ENCODE measurements at places on chromosomes 7 and 10.
A peak's percentile ranks its signal among the peaks of the same experiment; 100 is the strongest.

DNA sequence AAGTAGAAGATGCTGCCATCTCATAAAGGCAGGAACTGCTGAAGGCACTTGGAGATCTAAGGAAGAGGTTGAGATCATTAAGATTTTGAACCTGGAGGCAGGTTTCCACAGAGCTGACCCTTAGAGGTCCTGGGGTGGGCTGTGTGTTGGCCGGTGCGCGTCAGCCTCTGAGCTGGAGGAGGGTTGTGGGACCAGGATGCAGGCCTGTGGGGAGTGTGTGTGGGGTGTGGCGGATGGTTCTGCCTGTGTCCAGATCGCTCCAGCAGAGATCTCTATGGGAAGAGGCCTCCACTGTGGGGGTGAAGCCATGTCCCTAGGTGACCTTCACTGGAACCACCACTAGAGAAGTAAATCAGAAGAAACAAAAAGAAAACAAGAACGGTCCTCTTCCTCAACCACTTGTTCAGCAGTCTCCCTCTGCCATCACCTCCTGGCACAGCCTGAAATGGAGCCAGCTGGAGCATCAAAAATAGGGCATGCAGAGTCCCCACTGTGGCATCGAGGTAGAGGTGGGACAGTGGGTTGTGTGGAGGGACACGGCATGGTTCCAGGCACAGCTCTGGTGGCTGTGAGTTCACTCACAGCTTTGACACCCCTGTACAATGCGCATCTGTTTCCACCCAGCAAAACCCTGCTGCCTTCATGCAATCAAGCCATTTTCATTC lies 453.8 kb downstream of the TCERG1L start:
- DNase-seq: no peak

GRCh38 chr10:126690534-126690933 lies 20.0 kb upstream of the C10orf90 start:
- no peak for DNase-seq

DNA sequence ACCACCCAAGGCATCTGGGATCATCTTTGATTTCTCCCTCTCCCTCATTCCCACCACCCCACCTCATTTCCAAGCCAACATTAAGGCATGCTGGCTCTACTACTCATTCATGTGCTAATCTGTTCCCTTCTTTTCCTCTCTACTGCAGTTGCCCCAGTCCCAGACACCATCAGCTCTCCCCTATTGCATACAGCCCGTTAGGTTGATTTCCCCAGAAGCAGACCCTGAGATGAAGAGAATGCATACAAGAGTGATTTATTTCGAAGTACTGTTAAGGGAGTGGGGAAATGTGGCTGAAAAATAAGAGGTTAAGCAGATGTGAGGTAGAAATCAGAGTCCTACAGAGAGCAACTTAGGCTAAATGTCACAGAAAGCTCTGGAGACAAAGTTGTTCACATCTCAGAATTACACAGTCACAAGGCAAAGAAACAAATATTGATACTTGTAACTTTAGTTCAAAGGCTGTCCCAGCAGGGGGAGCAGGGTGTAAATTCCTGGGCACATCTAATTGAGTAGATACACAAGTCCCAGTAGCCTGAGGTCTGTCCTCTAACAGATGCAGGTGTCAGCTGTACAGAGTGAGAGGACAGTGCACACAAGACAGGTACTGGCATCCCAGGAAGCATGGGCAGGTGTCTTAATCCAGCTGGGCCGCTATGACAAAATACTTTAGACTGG lies 20.9 kb downstream of the AKR1D1 start:
- peak; percentile 77 for DNase-seq

- DNase-seq: peak; percentile 22
Measured at GRCh38 chr7:106009503-106010226, 46.6 kb downstream of the CDHR3 start.

DNA sequence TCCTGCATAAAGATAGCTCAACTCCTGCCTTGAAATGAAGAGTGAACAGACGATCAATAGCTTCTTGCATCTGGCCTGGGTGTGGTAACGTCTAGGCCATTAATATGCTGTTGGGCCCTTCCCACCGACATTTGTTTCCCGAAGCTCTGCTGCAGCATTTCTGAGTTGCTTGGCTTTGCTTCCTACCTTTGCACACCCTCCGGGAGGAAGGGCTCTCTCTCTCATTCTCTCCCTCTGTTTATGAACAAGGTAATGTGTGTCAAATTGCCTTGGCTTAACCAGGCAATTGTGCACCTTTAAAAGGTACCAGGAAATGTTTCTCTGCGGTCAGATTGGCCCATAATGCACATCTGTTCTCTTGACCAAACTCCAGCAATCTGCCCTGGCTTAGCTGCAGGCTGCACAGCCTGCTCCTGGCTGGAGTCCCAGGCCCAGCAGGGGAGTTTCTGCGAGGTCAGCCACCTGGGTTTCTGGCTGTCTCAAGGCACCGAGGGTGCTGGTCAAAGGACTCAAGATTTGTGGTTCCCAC lies 223.7 kb downstream of the SNX10 start:
- DNase-seq: no peak

DNA sequence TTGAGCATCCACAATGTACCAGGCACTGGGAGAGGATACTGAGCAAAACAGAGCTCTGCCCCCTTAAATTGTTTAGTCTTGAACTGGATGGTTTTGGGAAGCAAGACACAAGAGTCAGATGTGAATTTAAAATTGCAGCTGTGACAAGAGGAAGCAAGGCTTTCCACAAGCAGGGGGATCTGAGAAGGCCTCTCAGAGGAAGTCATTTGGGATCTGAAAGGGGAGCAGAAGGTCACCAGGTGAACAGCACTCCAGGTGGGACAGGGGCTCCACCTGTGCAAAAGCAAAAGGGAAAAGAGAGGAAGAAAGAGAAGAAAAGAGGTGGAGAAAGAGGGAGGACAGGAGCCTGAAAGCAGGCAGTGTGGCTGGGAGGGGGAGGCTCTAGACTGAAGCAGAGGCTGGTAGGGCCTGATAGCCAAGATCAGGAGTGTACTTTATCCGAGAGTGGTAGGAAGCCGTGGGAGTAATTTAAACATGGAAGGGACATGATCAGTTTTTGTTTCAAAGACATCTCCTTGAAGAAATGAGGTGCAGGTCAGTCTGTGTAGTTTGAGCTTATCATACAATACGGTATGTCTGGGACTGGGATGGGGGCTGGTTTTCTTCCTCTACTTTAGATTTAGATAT lies 76.1 kb upstream of the DUSP5 start:
- peak; percentile 42 for DNase-seq

DNA sequence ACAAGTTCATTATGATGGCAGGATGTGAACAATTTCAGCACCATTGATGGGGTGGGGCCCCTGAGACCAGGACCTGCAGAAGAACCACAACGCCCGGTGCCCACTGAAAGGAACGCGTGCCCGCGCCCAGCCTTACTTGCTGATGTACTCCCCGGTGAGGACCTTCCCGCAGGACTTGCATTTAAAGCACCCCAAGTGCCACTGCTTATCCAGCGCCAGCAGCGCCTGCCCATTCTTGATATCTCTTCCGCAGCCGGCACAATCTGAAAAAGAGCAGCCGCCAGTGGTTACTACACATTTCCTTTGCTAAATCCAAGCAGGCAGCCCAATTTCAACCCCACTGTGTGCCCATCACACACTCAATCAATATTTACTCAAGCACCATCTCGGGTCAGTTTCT lies 110.6 kb downstream of the ABLIM1 start:
- DNase-seq: no peak

DNA sequence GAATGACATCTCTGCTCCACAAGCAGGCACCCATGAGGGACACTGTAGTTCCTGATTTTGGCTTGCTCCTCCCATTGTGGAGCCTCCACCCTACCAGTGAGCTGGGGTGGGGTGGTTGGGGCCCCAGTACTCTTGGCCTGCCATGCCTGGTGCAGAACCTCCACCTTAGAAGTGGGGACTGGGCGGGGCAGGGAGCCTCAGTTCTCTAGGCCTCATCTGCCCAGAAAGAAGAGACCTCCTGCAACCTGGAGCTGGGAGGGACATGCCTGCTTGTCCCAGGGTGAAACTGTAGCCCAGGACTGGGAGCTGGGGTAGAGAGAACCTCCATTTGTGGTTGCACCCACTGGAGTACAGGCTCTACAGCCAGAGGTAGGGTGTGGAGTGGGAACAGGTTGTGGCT lies 14.4 kb downstream of the RAMP3 start:
- no peak for DNase-seq

- no peak for DNase-seq
Measured at GRCh38 chr10:63547628-63548360, 26.6 kb downstream of the REEP3 start.

GRCh38 chr7:49791088-49791741 lies 17.8 kb downstream of the VWC2 start:
- peak; percentile 61 for DNase-seq

Data from Kasumi-1 (cell line).